Lower lobe of right lung (tissue), 2 donors: ENCODE measurements at places on chromosomes 16 and 17. TPM values are rescaled to one million over a fixed set of nuclear protein-coding genes. Genes with fewer than 3 reads are reported as not detected.

The GPATCH8 gene
- 48.3 TPM for total RNA-seq

The CIBAR2 gene
- total RNA-seq: 12.8 TPM

The TEKT3 gene
- 2.2 TPM for total RNA-seq

DNA sequence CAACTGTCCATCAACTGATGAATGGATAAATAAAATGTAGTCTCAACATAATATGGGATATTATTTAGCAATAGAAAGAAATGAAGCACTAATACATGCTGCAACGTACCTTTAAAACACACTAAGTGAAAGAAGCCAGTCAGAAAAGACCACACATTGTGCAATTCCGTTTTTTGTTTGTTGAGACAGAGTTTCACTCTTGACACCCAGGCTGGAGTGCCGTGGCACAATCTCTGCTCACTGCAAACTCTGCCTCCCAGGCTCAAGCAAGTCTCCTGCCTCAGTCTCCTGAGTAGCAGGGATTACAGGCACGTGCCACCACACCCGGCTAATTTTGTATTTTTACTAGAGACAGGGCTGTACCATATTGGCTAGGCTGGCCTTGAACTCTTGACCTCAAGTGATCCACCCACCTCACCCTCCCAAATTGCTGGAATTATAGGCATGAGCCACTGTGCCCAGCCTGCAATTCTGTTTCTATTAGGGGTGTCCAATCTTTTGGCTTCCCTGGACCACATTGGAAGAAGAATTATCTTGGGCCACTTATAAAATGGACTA lies 40.1 kb downstream of the SCNN1B start:
- no peak overlapping the region for H3K4me3 ChIP-seq
- no peak for DNase-seq
- H3K27ac ChIP-seq: no peak overlapping the region
- no peaks in the 10 kb centered on the region for H3K36me3 ChIP-seq
- no peaks in the 10 kb centered on the region for H3K27me3 ChIP-seq

GRCh38 chr16:50309527-50310307 lies 43.4 kb downstream of the ADCY7 start:
- H3K4me1 ChIP-seq: no peaks in the 10 kb centered on the region
- H3K27ac ChIP-seq: no peak overlapping the region
- H3K36me3 ChIP-seq: peaks cover 85% of the 10 kb centered on the region

- H3K36me3 ChIP-seq: no peaks in the 10 kb centered on the region
- H3K27me3 ChIP-seq: no peaks in the 10 kb centered on the region
- no peak overlapping the region for H3K4me3 ChIP-seq
- no peak for DNase-seq
Observed at GRCh38 chr17:29844339-29845048, 85.5 kb downstream of the SSH2 start.
